Activated CD4-positive, alpha-beta T cell treated with anti-CD3 and anti-CD28 coated beads, Interleukin-2, amount 10 ng/mL, durations not matched to agents 7 days and 5 days (primary cell): ENCODE measurements at places on chromosomes 3 and 15.

- no peak for DNase-seq
Measured at GRCh38 chr3:172057059-172057458, 17.7 kb downstream of the FNDC3B start.

DNA sequence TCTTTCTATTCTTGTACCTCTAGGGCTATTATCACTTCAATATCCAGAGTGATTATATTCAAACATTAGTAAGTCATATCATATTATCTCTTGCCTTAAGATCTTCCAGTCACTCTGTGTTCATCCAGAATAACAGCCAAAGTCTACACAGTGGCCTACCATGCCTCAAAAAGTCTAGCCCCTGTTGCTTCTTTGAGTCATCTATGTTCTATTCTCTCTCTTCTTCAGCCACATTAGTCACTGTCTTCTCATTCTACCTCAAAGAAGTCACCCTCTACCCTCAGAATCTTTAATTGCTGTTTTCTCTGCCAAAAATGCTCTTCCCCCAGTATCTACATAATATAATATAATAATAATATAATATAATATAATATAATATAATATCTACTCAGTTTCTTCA is 356.0 kb downstream of the NLGN1 start:
- no peak for DNase-seq

DNA sequence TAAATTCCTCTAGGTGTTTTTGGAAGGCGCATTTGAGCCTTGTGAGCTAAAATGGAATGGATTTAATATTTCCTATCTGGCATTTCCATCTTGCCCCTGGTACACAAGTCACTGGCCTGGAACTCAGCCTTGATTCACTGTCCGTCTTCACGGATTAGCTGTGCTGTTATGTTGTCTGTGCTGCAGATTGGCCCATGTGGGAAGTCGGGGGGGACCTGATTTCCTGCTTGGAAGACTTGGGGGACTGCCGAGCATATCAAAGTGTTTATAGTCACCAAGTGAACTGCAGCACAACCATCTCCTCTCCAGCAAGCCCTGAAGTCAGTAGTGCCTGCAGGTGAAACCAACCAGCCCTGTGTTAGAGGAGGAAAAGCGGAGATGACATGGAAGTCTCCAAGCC is 12.2 kb downstream of the GHRL start:
- DNase-seq, result no peak

DNA sequence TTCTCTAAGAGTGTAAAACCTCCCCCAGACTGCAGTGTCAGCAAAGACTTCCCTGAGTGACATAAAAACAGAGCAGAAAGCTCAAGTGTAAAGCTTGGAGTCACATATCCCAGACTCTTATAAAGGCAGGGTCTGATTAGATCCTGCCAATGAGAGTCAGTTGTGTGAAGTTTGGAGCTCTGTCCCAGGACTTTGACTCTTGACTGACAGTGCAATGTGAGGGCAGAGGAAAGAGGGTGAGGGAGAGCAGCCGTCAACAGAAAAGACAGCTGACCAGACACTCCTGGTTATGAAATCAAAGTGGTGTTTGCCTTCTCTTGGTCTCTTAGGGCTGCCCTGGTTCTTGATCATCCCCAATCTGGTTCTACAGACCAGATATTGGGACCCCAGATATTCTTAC is 393.2 kb downstream of the ERC2 start:
- no peak for DNase-seq

- no peak for DNase-seq
Measured at GRCh38 chr3:46484388-46484787, 13.4 kb upstream of the RTP3 start.

DNA sequence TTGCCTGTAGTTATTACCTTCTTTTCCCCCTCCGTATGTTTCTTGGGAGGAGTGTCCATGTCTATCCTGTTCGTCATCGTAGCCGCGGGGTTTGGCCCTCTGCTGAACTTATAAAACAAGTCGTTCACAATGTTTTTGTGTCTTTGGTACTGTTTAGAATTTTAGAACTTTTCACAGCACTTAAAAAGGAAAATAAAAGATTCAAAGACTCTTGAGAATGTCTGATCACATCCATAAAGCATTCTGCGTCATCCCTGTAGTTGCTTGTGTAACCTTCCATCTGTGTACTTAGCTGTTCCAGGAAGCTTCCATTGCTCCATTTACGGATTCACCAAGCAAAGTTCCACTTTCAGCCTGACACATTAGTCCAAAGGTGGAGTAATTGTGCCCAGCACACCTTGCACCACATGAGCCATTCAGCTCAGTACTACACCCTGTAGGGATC is 677.1 kb upstream of the NR2F2 start:
- DNase-seq, result no peak

DNA sequence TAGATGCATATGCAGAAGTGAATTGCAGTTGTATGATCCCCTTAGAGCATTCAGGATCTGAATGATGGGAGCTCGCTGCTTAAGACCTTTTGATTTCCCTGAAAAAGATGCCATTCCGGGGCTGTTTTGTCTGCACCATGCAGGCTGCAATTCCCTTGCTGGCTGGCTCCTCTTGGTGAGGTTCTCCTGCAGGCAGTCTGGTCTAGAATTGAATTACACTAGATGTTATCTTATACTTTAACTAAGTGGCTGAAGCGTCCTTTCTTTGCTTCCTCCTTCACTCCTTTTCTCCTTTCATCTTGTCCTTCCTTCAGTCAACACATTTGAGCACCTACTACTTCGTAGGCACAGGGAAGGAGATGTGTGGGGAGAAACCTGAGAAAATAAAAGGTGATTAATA is 18.6 kb upstream of the MYZAP start:
- DNase-seq, result no peak

GRCh38 chr15:74787251-74788041 is 5.6 kb downstream of the CSK start:
- peak; percentile 95 for DNase-seq

DNA sequence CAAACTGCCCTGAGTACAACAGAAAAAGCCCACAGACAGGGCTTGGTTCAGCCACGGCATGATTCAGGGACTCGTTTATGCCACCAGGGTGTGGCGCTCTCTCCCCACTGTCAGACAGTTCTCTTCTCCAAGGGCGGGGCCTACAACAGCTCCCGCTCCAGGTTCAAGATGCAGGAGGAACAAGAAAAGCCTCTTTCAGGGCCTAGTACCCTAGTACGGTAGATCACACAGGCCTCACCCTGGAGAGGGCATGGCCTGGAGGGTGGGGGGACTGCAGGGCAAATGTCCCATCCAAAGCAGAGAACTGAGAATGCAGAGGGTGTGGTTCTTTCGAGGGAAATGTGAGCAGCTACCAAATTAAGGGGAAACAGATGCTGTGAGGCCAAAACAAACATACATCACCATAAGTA is 12.0 kb downstream of the MESD start:
- DNase-seq, result peak; percentile 49

DNA sequence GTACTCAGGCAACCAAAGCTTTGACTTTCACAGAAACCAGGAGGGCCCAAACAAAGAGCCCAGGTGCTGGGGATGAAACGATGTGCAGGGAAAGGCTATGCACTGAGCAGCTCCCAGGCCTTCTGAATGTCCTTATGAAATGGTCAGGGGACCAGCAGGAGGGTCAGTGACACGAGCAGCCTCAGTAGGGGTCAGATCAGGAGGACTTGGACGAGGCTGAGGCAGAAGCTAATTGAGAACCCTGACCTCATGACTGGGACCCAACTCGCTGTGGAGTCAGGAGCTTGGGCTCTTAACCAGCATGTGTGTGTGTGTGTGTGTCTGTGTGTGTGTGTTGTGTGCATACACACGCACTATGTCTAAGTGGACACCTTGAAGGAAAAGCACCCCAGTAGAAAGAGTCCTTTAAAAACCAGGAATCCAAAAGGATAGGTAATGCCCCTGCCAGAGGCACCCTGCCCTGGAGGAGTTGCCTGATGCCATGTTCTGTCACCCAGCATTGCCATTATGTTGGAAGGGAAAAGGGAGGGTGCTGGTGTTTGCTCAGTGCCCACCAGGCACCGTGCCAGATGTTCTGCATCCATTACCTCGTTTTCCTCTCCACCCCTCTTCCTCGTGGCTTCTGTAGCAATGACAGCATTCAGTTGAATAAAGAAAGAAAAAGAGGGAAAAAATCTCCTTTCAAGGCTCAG is 50.9 kb downstream of the CORO2B start:
- no peak for DNase-seq

GRCh38 chr3:73179601-73180000 is 118.1 kb downstream of the EBLN2 start:
- no peak for DNase-seq

DNA sequence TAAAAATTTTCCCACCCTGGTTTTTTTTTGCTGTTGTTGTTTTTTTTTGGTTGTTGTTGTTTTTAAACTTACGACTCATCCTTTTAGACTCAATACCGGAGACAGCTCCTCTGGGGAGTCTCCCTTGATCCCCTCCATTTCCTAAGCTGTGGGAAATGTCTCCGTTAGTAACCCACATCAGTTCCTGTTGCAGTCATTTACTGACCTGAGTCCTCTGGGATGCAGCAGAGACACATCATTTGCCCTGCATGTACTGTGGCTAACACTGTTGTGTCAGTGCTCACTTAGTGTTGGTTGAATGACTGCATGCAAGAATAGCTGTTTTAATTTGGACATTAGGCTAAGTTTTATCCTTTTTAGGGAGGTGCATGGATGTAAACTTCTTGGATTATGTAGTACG is 83.8 kb downstream of the MBNL1 start:
- DNase-seq, result no peak

GRCh38 chr15:66879531-66880368 is 177.7 kb downstream of the SMAD6 start:
- no peak for DNase-seq

GRCh38 chr3:52856666-52857065 is 21.8 kb upstream of the MUSTN1 start:
- DNase-seq, result no peak

DNA sequence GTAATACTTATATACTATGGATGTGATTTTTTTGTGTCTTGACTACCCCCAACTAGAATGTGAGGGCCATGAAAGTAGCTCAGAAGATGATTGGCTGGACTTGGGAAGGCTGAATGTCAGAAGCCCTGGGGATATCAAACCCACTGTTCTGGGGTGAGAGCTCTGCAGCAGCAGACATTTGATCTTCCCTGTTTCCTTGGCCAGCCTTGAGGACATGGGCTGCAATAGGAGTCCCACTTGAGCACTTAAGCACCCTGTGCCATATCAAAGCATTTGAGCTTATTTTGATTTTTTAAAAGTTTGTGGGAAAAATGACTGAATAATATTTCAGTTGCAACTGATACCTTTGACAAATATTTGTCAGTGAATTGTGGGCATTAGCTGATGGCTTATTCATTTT is 21.7 kb downstream of the GTF2E1 start:
- no peak for DNase-seq

- DNase-seq, result no peak
Measured at GRCh38 chr3:58848826-58849225, 182.3 kb upstream of the FAM3D start.

DNA sequence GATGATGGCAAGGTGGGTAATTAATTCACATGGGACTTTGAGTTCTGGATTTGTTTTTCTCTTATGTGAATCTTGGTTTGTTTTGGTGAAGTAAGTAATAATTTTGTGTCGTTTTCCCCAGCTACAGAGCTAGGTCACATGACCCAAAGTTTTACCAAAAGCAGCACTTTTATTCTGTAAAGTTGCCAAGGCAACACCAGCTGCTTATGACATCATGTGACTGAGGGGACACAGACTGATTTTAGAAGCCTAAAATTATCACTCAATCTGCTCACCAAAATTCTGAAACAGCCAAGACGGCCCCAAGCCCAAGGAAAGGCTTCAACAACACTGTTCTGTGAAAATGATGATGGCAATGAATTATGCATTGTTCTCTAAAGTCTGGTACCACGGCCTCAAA is 63.9 kb downstream of the MEX3B start:
- DNase-seq, result no peak

GRCh38 chr15:71697236-71697635 is 113.1 kb upstream of the NR2E3 start:
- no peak for DNase-seq

DNA sequence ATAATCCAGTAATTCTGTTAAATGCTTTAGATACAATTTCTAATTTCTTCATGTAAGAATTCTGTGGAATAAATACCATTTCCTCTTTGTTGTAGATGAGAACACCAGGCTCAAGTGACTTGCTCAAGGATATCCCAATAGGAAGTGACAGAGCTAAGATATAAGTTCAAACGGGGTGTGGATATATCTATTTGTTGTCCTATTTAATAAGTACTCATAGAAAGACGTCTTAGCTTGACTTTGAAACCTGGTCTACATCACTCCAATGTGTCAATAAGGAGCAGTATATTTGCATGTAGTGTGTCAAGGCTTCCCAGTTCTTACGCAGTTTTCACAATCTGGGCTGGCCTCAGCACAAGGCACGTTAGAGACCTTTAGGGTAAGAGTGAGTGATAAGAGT is 4.7 kb upstream of the GCSAM start:
- no peak for DNase-seq

- DNase-seq, result no peak
Measured at GRCh38 chr3:161498259-161498921, 1.8 kb downstream of the OTOL1 start.

DNA sequence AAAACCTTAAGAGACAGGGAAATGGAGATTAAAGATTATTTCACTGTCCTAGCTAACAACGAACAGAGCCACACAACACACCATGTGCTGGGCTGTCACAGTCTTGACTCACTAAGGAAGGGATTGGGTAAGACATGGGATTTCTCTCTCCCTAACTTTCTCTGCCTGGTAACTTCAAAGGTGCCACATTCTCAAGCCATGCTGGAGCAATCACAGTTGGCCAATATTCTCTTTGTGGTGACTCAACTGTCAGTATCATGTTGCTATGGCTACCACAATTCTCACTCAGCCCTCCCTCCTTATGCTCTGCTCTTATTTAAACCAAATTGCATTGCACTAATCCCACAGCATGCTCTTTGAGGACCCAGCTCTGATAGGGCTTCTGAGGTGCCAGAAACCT is 74.0 kb downstream of the OXNAD1 start:
- DNase-seq, result no peak

DNA sequence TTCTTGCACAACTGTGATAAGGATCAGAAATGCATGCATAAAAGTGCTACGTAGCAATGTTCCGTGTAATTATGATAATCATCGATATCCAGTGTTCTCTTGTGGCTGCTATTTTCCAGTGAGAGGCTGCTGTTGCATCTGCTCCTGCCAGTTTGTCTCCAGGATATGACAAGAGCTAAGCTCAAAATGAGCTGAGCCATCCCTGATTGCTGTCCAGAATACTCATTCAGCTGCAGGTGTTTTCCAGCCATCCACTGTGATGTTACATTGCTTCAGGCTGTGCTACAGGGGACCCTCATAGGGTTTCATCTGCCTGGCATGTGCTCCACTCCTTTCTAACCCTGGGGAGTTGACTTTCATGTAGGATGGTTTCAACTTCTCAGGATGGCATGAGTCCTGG is 976.0 kb downstream of the ROBO1 start:
- DNase-seq, result no peak

DNA sequence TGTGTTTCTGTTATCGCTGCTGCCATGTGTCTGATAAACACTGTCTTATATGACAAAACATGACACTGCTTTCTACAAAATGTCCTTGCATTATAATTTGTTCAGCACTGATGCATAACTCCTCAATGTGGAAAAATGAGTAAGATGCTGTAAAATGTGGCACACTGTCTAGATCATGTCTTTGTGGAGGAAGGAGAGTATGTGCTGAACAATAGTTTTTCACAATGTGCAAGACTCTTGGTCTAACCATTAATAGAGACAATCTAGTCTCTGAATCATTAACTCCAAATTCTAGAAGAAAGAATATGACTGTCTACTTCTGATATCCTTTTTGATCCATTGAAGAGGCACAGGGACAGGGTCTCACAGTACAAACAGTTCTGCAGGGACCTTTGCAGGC is 127.9 kb upstream of the RARB start:
- DNase-seq, result no peak

- DNase-seq, result no peak
Measured at GRCh38 chr15:52682781-52683180, 3.6 kb upstream of the ATOSA start.
